ENCODE measurements at places on chromosomes 4 and X. TPM values are rescaled to one million over a fixed set of nuclear protein-coding genes. Genes with fewer than 3 reads are reported as not detected.

DNA sequence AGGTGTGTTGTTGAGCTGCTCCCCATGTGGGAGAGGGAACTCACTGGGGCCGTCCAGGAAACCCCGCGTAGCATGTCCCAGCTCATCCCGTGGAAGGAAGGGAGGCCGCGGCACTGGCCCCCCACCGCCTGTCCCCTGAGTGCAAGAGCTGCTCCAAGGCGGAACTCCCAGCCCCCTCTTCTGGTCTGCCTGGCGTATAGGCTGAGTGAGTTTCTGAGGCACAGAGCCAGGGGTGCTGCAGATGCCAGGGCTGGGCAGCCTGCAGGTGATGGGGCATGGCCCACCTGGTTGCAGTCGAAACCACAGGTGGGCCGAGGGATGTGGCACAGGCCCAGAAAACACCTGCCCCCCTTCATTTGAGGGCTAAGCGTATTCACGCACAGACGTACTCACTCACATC lies 49.6 kb downstream of the ABLIM2 start:
- H3K4me3 ChIP-seq, result no peak overlapping the region
- no peak overlapping the region for H3K27ac ChIP-seq
- peak; percentile 53 for DNase-seq
- H3K4me1 ChIP-seq, result no peaks in the 10 kb centered on the region
- H3K36me3 ChIP-seq, result no peaks in the 10 kb centered on the region

DNA sequence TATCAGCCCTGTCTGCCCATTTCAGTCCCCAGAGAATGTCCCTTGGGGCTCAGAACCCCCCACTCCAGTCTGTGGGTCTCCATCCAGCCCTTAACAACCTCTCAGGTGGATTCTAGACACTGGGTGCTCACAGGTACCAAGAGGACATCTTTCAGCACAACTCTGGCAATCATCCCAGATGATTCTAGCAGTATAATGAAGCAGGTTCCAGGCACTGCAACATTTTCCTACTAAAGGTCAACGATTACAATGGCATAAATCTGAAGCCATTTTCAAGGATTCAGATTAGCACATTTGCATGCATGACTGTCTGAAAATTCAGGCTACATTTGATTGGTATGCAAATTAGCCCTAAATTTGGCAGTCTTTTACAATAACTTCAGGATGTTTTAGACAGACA lies 10.0 kb downstream of the SLC2A9 start:
- H3K27ac ChIP-seq, result no peak overlapping the region
- H3K36me3 ChIP-seq, result no peaks in the 10 kb centered on the region
- H3K4me3 ChIP-seq, result no peak overlapping the region
- H3K4me1 ChIP-seq, result peaks cover 24% of the 10 kb centered on the region

DNA sequence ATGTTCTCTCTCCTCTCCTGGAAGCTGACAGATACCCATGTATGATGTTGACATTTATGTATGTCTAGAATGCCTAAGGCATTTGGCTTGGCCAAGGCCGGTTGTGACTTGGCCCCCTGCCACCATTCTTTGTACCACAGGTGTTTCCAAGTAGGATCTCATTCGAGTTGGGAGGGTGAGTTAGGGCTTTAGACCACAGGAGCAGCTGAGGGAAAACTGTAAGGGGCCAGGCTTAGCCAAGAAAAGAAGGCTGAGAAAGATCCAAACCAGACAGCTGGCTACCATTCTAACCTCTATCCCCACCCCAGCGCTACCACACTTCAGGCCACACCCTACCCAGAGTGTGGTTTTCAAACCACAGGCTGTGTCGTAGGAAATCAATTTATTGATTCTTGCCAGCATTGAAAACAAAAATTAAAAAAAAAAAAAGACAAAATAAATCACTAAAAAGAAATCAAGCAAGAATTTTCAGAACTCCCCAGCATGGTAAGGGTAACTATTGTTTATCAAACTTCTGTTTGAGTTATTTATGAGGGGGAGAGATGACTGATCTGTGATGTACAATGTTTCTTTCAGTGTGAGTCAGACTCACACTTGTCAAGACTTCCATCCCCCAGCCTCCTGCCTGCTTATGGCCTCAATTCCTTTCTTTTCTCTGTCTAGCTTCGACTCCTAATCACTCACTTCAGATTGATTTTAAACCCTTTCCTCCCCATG lies 9.9 kb downstream of the TMSB4X start:
- no peak overlapping the region for H3K27ac ChIP-seq
- H3K4me1 ChIP-seq, result peaks cover 3% of the 10 kb centered on the region
- H3K36me3 ChIP-seq, result no peaks in the 10 kb centered on the region

PWWP3B gene
- 4.4 TPM for polyA plus RNA-seq

TASL gene
- 1.2 TPM for polyA plus RNA-seq

GRCh38 chr4:71255976-71256375 lies 82.8 kb upstream of the SLC4A4 start:
- H3K4me1 ChIP-seq, result peaks cover 6% of the 10 kb centered on the region
- no peak overlapping the region for H3K27ac ChIP-seq
- no peaks in the 10 kb centered on the region for H3K27me3 ChIP-seq
- no peak for DNase-seq

GRCh38 chr4:33200377-33200776 lies 2480.2 kb downstream of the PCDH7 start:
- no peaks in the 10 kb centered on the region for H3K27me3 ChIP-seq
- H3K36me3 ChIP-seq, result no peaks in the 10 kb centered on the region
- no peaks in the 10 kb centered on the region for H3K4me1 ChIP-seq
- H3K4me3 ChIP-seq, result no peak overlapping the region
- DNase-seq, result no peak
- no peak overlapping the region for H3K27ac ChIP-seq

GRCh38 chrX:77814210-77814609 lies 28.2 kb upstream of the ATRX start:
- H3K4me1 ChIP-seq, result no peaks in the 10 kb centered on the region
- H3K27me3 ChIP-seq, result no peaks in the 10 kb centered on the region
- no peaks in the 10 kb centered on the region for H3K36me3 ChIP-seq

ARSJ gene
- 6.9 TPM for polyA plus RNA-seq

All from left lung (tissue), 14 donors.